ENCODE measurements at places on chromosomes 7 and 10.

GRCh38 chr10:76576276-76576962, 1061.2 kb downstream of the KCNMA1 start:
- DNase-seq: no peak

GRCh38 chr7:140696024-140696679, 356 bp upstream of the NDUFB2 start:
- no peak for DNase-seq

GRCh38 chr10:123807444-123808035, 84.1 kb downstream of the CPXM2 start:
- DNase-seq: no peak

- no peak for DNase-seq
These were observed 633.4 kb downstream of the PARD3 start for GRCh38 chr10:34181553-34182300.

DNA sequence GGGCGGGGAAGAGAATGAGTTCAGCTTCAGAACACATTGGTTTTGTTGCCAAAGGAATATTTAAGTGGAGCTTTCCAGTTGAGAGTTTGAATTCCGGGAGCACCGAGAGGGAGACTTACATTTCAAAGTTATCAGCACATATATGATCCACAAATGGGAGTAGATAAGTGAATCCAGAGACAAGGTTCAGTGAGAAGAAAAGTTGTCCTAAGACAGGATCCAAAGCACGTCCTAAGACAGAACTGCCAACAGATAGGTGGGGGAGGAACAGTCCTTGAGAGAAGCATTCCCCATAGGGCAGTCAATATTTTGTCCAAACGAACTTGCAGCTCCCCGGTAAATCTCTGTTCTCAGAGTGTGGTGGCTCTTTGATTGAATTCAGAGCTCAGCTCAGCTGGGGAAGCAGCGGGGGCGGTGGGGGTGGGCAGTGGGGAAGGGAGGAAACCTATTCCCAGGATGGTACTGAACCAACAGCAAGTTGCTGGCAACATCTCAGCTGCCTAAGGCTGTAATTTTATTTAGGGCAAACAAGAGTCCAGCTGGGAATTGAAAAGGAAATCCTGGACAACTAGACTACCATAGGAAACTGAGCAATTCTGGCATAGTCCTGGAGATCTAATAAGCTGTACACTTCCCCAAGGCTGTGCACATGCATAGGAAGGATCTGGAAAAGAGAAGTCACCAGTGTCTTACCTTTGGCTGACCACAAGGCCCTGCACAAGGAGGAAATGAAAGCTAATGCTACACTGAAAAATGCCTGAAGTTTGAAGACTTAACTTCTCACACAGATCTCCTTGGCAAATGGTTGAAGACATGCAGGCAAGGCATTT, 94.2 kb upstream of the CXCL12 start:
- DNase-seq: no peak

GRCh38 chr10:63919575-63920279, 398.5 kb downstream of the REEP3 start:
- no peak for DNase-seq

DNA sequence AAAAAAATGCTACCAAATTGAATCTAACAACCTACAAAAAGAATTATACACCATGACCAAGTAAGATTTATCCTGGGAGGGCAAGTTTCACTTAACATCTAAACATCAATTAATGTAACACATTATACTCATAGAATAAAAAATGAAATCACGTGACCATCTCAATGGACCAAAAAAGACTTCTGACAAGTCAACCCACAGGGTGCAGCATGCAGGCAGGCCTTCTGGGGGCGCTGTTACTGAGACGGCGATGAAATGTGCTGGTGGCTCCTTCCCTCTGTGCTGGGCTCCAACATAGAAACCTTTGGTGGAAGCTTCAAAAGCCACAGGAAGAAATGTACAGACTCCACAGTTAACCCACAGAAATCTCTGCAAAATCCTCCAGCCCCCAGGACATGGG, 103.1 kb downstream of the INHBA start:
- no peak for DNase-seq

GRCh38 chr7:19121977-19122588, 4.6 kb upstream of the TWIST1 start:
- DNase-seq: peak; percentile 50

DNA sequence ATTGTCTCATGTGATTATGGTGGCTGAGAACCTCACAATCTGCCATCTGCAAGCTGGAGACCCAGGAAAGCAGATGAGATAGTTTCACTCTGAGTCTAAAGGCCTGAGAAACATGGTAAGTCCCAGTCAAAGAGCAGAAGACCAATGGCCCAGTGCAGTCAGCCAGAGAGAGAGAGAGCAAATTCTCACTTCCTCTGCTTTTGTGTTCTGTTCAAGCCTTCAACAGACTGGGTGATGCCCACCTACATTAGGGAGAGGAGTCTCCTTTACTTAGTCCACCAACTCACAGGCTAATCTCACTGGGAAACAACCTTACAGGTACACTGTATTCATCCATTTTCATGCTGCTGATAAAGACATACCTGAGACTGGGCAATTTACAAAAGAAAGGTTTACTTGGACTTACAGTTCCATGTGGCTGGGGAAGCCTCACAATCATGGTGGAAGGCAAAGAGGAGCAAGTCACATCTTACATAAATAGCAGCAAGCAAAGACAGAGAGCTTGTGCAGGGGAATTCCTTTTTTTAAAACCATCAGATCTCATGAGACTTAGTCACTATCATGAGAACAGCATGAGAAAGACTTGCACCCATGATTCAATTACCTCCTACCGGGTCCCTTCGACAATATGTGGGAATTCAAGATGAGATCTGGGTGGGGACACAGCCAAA, 4.7 kb upstream of the FRMPD2 start:
- no peak for DNase-seq

- no peak for DNase-seq
These were observed 27.7 kb upstream of the ARHGAP12 start for GRCh38 chr10:31956200-31956946.

GRCh38 chr7:129094501-129094900, 39.6 kb upstream of the TNPO3 start:
- no peak for DNase-seq

DNA sequence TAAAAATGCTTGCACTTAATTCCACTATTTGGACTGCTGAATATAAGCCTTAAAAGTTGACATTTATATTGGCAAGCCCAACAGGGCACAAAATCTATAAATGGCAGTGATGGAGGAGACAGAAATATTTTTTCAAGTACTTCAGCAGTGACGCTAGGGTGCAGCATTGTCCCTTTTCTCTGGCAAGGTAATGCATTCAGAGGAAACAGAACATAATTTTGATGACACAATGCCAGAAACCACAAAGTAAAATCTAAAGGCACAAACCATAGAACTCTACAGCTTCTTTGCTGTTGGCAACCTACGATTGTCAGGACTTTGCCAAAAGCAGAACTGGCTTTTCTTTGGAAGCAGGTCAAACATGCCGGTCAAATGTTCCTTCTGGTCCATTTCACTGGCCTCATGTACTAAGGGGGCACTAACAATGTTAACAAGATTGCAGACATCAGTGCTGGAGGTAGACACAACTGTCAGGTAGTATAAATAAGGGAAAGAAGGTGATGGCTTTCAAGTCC, 30.9 kb upstream of the FAM133B start:
- peak; percentile 58 for DNase-seq

DNA sequence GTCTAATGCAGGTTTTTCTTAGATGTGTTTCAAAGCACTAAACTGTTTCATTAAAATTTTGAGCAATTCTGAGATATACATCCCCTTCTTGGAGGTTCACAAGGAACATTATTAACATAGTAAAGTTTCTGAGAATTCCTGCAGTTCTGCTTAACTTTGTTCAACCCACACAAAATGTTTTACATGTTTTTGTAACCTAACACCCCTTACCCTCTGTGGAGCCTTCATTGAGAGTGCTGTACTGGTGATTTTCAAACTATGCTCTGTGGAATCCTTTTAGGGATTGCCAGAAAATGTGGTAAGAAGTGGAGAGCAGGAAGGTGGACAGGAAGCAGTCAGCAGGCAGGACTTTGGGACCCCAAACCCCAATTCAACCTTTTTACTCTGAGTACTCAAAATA, 53.6 kb upstream of the ABCB5 start:
- DNase-seq: no peak

- no peak for DNase-seq
These were observed 1.2 kb upstream of the TMEM273 start for GRCh38 chr10:49189422-49189821.

DNA sequence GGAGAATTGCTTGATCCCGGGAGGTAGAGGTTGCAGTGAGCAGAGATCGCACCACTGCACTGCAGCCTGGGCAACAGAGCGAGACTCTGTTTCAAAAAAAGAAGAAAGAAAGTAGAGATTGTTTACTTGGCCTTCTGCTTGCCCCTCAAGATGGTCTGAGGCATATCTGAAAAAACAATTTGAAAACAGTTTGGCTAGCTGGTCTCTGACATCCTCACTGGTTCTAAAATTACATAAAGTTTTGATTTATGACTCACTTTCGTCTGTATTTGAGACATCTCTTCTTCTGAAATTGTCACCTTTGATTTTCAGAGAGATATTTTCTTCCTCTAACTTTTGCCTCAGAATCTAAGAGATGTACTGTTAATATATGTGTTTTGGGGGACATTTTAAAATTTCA, 49.6 kb upstream of the HELLS start:
- DNase-seq: no peak

DNA sequence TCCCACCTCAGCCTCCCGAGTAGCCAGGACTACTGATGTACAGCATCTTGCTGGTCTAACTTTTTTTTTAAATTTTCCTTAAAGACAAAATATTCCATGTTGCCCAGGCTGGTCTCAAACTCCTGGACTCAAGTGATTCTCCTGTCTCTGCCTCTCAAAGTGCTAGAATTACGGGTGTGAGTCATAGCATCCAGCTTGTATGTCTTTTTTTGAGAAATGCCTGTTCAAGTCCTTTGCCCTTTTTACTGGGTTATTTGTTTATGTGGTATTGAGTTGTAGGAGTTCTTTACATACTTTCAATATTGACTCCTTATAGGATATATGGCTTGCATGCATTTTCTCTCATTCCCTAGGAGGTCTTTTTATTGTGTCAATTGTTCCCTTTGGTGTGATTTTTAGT, 486.4 kb downstream of the MAGI2 start:
- DNase-seq: no peak

DNA sequence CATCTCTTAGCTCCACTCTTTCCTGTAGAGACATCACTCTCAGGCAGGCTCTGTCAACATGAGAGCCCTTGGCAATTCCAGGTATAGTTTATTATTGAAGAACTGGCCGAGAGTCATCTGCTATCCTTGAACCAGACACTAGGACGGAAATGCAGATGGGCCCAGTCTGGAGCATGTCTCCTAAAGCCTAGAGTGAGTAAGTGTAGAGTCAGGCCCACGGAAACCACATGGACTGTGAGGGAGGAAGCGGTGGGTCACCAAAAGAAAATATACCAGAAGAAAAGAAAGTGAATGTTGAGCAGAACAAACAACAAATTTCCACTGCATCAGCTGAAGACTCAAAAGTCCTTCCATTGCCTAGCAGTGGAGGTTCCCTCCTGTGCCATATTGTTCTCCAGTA, 15.7 kb upstream of the RELN start:
- no peak for DNase-seq

- DNase-seq: no peak
These were observed 87.6 kb upstream of the ADARB2 start for GRCh38 chr10:1824928-1825327.

DNA sequence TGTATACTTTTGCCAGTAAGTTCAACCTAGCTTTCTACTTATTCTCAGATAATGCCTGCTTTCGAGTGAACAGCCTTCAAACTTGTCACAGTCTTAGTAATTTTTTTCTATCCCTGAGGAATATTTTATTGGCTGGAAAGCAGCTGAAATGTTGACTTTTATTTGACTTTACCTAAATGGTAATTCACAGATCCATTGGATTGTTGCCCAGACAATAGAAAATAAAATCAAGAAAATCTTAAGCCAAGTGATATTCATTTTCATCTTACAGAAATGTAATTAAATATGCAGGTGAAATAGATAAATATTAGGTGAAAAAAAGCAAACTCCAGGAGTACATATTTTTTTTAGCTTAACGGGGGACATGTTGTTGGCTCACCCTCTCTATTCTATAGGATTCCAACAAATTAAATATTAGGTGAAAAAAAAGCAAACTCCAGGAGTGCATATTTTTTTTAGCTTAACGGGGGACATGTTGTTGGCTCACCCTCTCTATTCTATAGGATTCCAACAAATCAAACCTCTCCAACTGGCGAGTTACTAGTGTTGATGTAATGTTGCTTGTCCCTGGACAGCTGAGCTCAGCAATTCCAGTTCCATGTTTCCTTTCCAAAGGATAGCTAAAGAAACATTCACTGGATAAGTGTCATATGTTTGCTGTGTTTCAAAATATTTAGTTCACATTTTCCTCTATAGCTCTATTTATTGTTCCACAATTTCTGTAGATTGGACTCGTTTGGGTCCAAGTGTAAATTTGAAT, 4.2 kb downstream of the TMEM26 start:
- peak; percentile 6 for DNase-seq

DNA sequence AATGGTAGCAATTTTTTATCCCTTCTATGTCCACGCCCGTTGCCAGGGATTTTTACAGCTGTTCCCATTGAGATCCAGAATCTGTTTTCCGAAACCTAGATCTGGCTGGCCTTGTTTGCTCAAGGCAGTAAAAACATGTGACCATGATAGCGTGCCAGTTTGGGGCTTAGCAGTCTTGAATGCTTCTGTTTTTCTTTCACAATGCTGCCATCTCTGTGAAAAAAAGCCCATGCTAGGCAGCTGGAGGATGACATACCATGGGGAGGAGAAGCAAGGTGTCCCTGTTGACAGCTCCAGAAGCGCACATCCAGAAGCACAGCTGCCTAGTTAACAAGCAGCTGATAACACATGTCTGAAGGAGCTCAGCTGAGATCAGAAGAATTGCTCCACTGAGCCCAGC, 2.2 kb upstream of the ZNF92 start:
- no peak for DNase-seq

GRCh38 chr10:49113741-49114141, 1.6 kb downstream of the VSTM4 start:
- DNase-seq: no peak

DNA sequence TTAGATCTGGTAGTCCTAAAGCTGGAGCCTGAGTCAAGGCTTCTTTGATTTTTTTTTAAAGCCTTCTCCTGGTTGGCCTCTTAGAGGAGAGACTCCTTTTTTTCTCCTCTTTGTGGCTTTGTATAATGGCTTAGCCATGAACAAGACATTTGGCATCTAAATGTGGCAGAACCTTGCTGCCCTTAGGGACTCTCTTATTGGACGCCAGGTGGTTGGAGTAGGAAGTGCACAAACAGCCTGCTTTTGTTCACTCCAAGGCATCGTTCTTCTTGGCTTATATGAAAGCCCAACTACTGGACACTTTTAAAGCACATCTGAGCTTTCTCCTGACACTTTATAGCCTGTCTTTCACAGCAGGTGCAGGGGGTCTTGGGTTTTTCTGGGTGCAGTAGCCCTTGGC, 25.0 kb downstream of the ZPBP start:
- DNase-seq: no peak

All from NCI-H446 (cell line).